ENCODE measurements at places on chromosomes 11 and 22.

- no peak for DNase-seq
Observed at GRCh38 chr22:19827341-19828034, 27.2 kb downstream of the GNB1L start.

DNA sequence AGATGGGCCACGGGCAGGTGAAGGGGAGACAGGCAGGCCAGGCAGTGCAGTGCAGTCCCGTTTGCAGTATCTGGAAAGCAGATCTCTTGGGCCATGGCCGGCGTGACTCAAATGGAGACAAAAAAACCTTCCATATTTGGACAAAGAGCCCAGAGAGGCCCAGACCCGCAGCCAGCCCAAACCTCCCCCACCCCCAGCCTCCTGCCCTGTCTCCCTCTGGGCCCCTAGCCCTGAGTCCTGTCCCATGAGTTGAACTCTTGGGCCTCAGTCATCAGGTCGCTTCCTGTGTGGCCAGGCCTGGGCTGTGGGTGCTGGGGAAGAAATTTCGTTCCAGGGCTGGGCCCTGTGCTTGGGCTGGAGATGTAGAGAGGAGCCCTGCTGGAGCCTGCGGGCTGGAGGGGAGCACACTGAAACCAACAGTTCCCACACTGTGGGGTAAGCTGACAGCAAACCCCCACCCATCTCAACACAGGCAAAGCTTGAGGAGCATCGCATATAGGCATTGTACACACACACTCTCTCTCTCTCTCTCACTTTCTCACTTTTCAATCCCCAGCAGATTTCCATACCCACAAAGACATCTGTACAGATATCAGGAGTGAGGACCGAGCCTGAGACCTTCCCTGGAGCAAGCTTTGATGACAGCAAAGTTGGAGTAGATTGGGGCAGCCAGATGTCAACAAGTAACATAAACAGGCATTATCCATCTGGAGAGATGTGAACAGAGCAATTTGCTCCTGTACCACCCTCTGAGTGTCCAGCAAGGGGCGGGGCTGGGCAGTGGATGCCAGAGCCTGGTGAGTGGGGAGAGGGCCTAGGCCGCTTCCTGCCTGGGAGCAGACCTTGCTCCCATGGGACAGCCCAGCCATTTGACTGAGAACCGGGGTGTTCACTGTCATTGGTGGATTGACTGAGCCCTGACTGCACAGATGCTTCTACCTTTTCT lies 17.2 kb downstream of the ARHGEF17 start:
- DNase-seq, result peak; percentile 51

GRCh38 chr22:44130076-44130711 lies 50.5 kb upstream of the PARVG start:
- no peak for DNase-seq

- DNase-seq, result peak; percentile 73
Observed at GRCh38 chr11:66126808-66127555, 56.9 kb downstream of the PACS1 start.

DNA sequence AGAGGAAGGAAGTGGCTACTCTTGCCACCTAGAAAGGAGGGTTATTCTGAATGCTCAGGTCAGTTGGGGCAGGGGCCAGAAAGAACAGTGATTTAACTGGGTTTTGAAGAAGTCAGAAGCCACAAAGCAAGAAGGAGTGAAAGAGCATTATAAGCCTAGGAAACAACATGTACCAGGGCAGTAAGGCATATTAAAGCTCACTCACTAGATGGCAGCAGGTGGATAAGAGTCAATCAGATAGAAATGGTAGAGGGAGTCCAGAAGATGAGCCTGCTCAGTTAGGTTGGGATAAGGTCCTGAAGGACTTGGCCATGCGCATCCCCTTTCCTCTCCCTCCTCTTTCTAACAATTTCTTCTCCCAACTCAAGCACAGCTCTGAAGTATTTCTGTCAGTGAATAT lies 22.0 kb upstream of the PATE1 start:
- no peak for DNase-seq
